Stimulated activated CD4-positive, alpha-beta T cell treated with anti-CD3 and anti-CD28 coated beads, Interleukin-4, amount 100 ng/mL, for 4 hours (primary cell): ENCODE measurements at places on chromosomes 7 and 10.

DNA sequence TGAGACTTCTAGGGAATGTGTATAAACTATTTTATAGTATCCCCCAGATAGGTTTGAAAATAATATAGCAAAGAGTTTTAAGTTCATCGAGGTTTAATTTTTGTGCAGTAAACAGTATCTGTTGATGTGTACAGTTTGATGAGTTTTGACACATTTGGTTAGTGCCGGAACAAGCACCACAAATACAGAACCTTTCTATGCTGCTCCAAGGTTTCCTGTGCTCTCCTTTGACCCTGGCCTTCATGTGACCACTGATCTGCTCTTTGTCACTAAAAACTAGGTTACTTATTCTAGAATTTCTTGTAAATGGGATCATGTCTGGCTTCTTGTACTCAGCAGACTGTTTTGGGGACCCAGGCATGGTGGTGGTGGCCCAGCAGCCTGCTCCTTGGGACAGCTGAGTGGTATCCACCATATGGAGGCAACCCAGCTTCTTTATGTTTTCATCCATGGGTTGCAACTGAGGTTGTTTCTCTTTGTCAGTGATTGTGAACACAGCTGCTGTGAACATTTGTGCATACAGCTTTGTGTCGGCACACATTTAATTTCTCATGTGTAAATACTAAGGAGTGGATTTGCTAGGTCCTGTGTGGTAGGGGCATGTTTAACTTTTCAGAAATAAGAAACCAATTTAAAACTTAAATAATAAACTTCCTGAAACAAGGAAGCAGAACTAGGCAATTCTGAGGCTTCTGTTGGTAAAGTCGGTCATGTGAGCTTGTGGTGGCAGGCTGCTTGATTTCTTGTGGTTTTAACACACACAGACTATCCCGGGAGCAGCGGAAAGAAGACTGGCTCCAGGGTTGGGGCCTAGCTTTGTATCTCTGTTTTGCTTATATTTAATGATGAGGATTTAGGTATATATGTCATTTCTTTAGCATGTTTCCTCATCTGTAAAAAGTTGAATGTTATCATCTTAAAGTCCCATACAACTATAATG, 219.4 kb downstream of the ABCA13 start:
- DNase-seq = no peak

GRCh38 chr10:89301721-89302445, at the start of gene IFIT2:
Gene IFIT2 (plus strand): TSS chr10:89302046. CDS start chr10:89302124, 78 bp downstream.
- peak; percentile 34 for DNase-seq

DNA sequence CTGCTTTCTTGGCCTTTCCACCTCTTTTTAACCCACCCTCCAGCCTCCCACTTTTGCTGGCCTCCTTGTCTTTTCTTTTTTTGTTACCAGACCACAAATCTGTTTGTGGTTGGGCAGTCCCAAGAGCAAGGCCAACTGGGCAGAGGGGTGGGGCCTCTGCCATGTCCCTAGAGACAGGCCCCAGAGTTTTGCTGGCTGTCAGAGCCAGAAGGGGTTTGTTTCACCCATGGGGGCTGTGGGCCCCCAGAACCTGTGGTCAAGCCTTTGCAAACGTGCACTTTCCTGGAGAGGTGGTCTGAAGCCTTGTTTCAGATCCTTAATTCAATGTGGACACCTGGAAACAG, 10.3 kb downstream of the ZMIZ1 start:
- no peak for DNase-seq

DNA sequence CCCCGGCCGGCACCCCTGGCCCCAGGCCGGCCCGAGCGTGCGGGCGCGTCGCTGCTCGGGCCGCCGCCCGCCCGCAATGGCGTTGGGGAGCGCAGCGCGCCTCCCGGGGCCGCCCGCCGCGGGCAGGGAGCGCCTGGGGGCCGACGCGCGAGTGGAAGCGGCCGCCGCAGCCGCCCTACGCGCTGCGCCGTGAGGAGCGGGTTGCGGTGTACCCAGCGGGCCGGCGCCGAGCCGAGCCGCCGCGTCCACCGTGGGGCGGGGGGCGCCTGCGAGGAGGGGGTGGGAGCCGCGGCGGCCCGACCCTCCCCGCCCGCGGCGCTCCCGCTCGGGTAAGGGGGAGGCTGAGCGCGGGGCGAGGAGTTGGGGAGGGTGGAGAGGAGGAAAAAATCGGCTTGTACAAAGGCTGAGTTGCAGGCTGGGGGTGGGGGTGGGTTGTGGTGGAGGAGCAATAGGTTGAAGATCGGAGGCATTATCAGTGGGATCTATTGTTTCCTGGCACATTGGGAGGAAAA, 473 bp downstream of the PPP1R9A start:
- DNase-seq = no peak

- no peak for DNase-seq
Observed at GRCh38 chr10:124423813-124424212, 5.1 kb upstream of the OAT start.

DNA sequence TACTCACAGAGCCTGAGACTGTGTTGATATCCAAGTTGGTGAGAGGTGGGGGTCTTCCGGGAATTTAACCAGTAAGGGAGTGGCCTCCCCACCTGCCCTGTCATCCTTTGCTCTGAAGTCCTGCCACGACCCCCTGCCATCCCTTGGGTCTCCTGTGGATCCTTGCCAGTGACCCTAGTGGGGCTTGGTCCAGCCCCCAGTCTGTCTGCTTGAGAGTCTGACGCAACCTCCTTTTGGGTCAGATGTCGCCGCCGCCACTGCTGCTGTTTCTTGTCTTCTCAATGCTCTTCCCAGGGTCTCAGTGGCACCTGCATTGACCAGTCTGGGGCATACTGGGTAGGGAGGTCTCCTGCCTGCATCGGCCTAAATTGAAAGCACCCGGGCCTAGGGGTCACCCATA, 28.8 kb downstream of the PAX2 start:
- no peak for DNase-seq

GRCh38 chr7:18753972-18754610, 258.5 kb downstream of the HDAC9 start:
- DNase-seq = no peak

- no peak for DNase-seq
Observed at GRCh38 chr10:5711642-5712041, 27.0 kb downstream of the TASOR2 start.

- no peak for DNase-seq
Observed at GRCh38 chr7:66227808-66228207, 22.7 kb downstream of the TPST1 start.

DNA sequence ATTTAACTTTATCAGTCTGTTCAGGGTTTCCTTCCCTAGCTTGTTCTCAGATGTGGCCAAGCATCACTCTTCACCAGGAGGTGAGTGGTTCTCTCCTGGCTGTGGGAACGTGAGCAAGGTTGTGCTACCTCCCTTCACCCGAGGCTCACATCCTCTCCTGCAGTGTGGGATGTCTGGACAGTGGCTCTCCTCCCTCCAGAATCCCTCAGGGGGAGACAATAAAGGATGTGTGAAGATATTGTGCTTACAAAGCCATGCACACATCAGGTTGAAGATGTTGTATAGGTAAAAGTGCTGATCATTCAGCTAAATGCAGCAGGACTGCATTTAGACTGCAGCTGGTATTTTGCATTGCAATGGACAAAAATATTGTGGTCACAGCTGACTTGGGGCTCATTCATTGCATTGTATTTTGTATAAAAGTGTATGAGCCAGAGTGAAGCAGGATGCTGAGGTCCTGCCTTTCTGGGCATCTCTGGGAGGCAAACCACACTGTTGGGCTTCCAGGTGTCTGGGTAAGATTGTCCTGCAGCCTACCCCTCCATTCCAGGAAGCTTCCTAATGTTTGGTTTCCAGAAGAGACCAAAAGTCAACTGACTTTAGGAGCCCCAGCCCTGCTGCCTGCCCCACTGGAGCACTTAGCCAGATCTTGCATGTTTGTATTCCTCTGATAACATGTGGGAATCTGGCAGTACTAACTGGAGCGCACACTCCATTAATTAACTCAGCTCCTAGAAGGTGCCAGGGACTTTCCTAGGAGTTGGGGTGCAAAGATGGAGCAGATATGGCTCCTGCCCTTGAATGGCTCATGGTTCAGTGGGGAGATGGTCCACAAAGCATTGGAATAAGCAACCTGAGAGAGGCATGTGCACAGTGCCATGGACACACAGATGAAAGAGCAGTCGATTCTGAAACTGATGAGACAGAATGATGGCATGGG, 292.5 kb upstream of the ZNF32 start:
- DNase-seq = no peak

DNA sequence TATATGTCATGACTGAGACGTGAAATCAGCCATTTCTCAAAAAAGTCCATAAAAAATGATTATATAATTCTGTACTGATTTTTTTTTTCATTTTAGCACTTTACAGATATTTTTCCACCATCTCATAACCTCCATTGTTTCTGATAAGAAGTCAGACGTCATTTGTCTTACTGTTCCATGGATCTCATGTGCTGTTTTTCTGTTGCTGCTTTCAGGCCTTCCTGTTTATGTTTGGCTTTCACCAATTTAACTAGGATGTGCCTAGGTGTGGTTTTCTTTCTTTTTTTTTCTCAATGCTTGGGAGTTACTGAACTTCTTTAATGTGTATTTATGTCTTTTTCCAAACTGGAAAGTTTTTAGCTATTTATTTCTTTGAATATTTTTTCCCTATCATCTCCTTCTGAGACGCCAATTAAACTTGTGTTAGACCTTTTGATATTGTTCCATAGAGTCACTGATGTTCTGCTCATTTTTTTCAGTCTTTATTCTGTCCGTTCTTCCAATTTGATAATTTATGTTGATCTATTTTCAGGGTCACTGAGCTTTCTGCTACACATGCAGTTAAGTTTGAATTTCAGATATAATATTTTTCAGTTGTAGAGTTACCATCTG, 43.3 kb downstream of the TAF3 start:
- DNase-seq = no peak

- no peak for DNase-seq
Observed at GRCh38 chr7:23472556-23472955, 2.3 kb upstream of the IGF2BP3 start.

GRCh38 chr7:137682596-137682995, 164.2 kb downstream of the DGKI start:
- no peak for DNase-seq

- DNase-seq = no peak
Observed at GRCh38 chr10:44771233-44771995, 139.7 kb upstream of the TMEM72 start.

DNA sequence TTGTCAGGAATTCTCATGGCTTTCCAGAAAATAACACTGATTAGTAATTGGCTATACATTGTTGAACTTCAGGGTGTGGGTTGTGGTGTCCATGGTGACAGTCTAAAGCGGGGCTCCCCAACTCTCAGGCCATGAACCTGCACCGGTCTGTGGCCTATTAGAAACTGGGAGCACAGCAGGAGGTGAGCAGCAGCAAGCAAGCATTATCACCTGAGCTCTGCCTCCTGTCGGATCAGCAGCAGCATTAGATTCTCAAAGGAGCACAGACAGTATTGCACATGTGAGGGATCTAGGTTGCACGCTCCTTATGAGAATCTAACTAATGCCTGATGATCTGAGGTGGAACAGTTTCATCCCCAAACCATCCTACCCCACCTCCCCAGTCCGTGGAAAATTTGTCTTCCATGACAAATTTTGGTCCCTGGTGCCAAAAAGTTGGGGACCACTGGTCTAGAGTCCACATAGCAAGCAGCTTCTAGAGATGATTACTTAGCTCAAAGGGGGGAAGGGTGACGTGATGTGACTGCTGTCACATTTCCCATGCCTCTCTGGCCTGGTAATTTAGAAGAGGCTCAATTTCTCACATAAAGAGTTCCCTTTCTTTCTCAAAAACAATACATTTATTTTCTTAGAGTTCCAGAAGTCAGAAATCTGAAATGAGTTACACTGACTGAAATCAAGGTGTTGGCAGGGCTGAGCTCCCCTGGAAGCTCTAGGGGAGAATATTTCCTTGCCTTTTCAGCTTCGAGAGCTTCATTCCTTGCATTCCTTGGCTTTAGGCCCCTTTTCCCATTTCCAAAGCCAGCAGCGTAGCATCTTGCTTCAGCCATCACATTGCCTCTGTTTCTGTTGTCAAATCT, 17.6 kb upstream of the FAM221A start:
- no peak for DNase-seq

DNA sequence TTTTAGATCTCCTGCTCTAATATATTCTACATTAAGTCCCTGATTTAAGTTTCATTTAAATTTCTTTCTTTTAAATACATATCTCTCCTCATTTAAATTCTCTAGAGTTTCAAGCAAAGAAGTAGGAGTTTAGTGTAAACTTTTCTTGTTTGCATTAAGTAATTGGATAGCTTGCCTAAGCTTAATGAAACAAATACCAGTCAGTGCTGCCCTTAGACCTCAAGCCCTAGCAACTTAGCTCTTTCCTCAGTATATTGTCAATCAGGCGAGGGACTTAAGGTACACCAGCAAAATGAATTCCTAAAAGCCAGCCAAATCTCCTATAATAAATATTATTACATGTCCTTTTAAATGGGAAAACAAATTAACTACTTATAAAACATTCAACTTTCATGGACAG, 101.5 kb downstream of the CHCHD3 start:
- no peak for DNase-seq

DNA sequence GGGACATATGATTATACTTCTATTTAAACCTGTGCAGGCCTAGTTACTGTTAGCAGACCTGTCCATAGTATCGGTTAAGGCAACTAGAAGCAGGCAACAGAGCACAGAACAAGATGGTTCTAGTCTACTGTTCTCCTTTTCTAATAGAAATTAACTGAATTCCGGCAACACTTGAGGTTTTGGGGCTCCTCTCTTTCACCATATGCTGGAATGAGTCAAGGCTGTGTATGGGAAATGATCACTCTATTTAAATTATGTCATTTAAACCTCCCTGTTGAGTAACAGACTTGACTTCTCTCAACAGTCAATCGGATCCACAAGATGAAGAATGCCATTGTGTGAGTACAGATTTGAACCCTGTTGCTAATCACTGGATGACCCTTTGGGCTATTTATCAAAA, 6.2 kb upstream of the OTUD1 start:
- DNase-seq = no peak

GRCh38 chr7:99365318-99366141, 9.0 kb upstream of the ARPC1B start:
- peak; percentile 62 for DNase-seq

DNA sequence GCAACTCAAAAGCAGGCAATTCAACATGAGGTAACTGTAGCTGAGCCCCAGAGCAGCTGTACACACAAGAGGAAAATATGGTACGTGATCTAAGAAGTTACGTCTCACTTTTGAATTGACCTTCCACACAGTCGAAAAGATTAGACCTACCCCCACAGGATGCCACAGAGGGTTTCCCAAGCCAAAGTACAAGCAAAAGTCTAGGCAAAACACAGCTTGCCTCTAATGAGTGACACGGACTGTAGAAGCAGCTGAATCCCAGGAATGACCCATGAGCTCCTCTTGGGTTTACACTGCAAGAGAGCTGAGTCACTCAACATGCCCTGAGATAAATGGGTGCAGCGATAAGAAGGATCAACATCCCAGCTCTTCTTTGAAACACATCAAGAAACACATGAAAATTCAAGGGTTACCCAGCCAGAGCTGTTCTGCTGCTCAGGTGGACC, 9.8 kb downstream of the CREB3L2 start:
- no peak for DNase-seq

GRCh38 chr7:131586259-131586658, 29.8 kb upstream of the PODXL start:
- DNase-seq = no peak

DNA sequence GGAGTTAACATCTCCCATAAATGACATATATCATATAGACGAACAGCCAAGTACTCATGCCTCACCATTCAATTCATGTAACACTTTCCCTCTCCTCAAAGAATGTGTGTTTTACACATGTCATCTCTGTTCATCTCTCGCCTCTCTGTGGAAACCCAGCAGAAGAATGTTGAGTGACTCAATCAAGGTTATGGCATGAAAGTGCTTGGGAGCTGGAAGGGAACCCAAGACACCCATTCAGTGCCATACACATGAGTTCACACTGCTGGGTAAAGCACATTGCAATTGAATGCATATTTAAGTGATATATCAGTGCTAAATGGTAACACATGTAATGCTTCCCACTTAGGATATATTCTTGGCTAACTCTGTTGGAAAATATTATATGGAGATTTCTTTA, 322.9 kb downstream of the PTEN start:
- no peak for DNase-seq
